Esophagus muscularis mucosa (tissue), 4 donors: ENCODE measurements at places on chromosomes 6 and 20. TPM values are rescaled to one million over a fixed set of nuclear protein-coding genes. Genes with fewer than 3 reads are reported as not detected.

MGME1 gene
- 5.2 TPM for total RNA-seq

GRCh38 chr6:9398071-9398766 is 962.9 kb upstream of the SLC35B3 start:
- DNase-seq = no peak
- H3K27ac ChIP-seq = no peak overlapping the region
- H3K27me3 ChIP-seq = no peaks in the 10 kb centered on the region
- H3K4me1 ChIP-seq = no peaks in the 10 kb centered on the region
- H3K4me3 ChIP-seq = no peak overlapping the region
- no peaks in the 10 kb centered on the region for H3K36me3 ChIP-seq

GRCh38 chr20:32183947-32184635 is 23.5 kb downstream of the PLAGL2 start:
- H3K4me1 ChIP-seq = peaks cover 15% of the 10 kb centered on the region
- DNase-seq = no peak
- peaks cover 6% of the 10 kb centered on the region for H3K36me3 ChIP-seq
- H3K27me3 ChIP-seq = no peaks in the 10 kb centered on the region

DNA sequence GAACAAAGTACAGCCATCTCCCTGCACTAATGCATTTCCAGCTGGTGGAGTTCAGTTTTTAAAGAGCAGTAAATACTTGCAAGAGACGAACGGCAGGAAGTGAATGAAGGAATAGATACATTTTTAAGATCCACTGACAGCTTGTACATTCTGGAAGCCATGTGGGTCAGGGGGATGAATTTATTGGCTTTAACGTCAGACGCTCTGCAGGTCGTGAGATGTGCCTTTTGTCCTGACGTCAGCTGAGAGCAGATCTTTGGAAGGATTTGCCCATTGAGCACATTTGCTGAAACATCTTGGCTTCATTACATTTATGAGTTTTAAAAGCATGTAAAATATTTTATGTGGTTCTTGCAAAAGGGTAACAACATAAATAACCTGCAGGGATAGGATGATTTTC is 29.5 kb upstream of the SALL4 start:
- H3K4me1 ChIP-seq = no peaks in the 10 kb centered on the region
- H3K36me3 ChIP-seq = no peaks in the 10 kb centered on the region
- H3K27me3 ChIP-seq = no peaks in the 10 kb centered on the region
- H3K27ac ChIP-seq = no peak overlapping the region
- no peak for DNase-seq
